ENCODE measurements at places on chromosomes 12 and 14.
A peak's percentile ranks its signal among the peaks of the same experiment; 100 is the strongest.

DNA sequence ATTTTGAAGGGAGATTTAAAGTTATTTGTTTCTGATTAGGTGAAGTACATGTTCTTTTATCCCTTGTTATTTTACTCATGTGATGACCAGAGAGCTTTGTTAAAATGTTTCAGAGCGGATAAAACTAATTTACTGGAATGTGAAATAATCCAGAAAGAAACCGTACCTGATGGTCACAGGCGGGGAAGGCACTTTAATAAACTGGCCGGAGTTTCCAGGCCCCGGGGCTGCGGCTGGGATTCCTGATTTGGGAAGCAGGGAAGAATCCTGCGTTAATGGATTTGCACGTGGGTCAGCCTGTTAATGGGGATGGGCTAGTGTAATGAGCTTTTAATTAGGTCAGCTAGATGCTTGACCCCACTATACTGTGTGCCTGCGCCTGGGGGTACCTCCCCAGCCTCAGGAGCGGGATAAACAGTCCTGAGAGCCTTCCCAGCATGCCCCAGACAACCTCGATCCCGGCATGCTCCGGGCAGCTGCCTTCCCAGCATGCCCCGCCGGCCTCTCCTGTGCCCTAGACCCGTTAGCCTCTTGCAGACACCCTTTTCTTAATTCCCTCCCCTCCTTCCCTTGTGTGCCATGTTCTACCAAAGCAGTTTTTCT, 208.6 kb upstream of the CDKN3 start:
- DNase-seq: no peak

DNA sequence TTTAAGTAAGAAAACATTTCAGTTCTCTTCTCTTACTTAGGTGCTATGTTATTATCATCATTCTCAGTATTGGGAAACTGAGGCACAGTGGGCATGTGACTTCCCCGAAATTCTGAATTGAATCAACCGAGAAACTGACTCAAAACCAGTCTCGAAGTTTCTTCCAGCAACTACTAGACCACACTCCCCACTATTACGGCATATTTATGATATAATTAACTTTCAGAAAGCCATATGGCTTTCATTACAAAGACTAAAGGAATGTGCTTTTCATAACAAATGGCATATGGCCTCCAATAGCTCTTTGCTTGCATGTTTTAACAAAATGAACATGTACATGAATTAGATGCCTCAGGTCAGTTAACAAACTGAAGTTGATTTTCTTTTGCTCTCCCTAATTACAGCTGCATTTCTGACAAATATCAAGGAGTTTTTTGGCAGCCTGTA, 182.9 kb upstream of the SLC38A2 start:
- peak; percentile 82 for DNase-seq

DNA sequence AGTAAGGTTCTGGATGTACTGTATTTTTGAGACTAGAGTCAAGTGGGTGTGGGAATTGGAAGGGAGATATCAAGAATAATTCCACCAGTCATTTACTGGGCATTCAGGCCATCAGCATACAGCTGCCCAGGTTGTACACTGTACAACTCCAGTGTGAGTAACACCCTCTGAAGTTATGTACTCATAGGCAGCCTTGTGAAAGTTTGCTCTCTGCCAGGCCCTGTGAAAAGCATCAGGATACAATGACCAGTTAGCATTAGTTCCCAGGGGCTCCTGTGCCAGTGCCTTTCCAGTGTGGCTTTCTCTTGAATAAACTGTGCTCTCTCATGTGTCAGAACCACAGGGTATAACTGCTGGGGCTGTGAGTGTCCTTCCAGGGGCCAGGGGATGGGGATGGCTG, 89.7 kb downstream of the LGMN start:
- no peak for DNase-seq

GRCh38 chr14:93303659-93304058, 29.2 kb downstream of the BTBD7 start:
- DNase-seq: no peak

DNA sequence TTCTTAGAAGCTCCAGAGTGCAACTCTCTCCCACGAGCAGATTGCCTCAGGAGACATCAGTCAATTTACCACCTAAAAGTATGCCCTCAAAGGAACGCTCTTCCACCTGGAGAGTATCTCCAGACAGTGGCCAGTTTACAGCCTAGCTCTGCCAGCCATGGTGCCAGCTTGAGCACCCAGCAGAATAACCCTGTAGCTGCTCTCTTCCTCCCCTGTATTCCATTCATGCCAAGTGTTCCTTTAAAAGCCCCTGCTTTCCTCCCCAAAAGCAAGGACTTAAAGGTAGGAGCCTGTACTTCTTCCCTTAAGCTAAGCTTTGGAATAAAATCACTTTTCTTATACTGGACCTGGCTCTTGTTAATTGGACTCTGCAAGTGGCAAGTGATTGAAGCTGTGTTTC, 245.4 kb upstream of the TMEM132C start:
- DNase-seq: no peak

- DNase-seq: no peak
Measured at GRCh38 chr12:103353913-103354312, 141.9 kb downstream of the C12orf42 start.

- DNase-seq: no peak
Measured at GRCh38 chr14:31084385-31084784, 58.2 kb upstream of the STRN3 start.

- no peak for DNase-seq
Measured at GRCh38 chr14:73736842-73737241, 22.7 kb upstream of the PNMA1 start.

DNA sequence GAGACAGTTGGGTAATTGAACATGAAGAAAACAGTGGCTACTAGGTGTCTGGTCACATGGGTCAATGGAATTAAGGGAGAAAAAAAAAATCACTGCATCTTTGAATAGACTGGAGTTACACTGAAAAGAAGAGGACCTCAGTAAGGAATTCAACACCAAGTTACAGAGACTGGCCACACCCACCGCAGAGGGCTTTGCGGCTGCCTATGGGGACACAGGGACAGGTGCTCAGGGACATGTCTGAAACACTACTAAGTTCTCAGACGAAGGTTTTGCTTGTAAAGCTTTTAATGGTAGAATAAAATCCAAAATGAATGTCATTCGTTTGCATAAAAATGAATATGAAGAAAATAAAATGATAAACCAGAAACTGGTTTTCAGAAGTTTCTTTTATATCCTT, 93.8 kb downstream of the STXBP6 start:
- DNase-seq: no peak

DNA sequence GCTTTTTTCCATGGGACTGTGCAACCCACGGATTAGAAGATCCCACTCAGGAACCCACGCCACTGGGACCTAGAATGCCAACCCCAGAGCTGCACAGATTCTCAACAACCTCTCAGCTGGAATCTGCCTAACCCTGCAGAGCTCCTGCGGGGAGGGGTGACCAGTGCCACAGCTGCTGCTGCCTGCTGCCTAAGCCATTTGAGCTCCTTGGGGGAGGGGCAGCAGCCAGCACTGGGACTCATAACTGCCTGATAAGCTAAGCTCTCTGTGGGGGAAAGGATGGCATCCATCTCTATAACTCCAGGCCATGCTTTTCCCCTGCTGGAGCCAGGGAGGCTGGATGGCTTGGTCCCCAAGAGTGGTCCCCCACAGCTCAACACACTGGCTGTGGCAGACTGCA, 182.8 kb downstream of the SLC5A8 start:
- no peak for DNase-seq

- no peak for DNase-seq
Measured at GRCh38 chr12:46775796-46776195, 50.0 kb downstream of the SLC38A4 start.

DNA sequence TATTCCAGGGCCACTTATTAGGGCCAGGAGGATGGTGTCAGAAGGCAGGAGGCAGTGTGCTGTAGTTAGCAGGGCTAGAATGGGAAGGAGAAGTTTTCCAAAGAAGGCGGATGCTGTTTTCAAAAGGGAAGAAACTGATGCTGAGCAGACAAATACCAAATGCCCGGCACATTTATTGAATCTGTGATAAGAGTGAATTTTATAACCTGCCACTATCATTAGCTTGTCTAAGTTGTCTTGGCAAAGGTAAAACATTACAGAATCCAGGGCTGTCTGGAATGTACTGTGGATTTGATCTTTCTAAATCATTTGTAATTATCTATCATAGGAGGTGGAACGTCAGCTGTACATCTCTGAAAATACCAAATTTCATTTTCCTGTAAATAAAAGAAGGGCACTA, 40.8 kb downstream of the NDUFA12 start:
- no peak for DNase-seq

DNA sequence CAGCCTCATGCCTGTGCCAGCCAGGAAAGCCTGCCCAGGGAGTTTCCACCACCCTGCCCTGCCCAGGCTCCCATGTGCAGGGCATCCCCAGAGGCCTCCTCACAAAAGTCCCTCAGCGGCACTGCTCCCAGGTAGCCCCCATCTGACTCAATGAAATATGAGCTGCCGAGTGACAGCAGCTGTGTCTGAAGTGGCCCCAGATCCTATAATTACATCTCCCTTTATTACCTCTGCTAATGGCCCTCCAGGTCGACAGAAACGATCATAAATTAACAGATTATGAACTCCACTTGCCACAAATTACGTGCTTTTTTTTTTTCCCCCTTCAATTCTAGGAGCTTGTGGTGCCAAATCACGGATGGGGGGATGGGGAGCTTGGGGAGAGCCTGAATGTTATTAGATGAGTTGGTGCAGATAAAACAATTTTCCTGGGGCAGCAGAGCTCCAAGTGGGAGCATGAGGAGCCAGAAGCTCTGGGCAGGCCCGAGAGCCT, 110.4 kb downstream of the ESRRB start:
- no peak for DNase-seq

GRCh38 chr14:76812093-76812421, 625 bp downstream of the ANGEL1 start:
- no peak for DNase-seq

DNA sequence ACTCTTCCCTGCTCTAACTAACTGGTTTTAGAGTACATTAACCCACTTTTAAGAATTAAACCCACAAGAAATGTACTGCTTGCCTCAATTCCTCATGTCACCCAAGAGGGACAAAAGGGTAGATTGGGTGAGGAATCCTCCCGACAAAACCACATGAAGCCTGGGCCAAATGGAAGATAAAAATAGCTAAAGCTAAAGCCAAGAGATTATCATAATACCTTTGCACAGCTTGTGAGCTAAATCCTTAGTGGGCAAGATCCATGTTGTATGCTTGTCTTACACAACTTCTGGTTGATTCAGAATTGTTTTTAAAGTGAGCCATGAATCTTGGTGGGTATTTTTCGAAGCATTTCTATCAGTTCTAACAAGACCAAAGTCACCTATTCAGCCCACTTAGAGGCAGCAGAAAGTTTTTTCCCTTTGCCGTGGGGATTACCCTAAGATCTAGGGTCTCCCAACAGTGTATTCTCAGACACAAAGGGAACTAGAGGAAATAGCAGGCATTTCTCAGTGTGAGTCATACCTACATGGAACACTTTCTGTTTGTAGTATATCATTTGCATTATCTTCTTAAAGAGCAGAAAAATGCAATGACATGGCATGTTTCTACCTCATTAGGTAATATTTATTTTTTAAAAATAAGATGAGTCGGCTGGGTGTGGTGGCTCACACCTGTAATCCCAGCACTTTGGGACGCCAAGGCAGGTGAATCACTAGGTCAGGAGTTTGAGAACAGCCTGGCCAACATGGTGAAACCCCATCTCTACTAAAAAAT, 616.6 kb downstream of the KCNH5 start:
- DNase-seq: no peak

GRCh38 chr12:15522574-15523187, 200.4 kb downstream of the PTPRO start:
- no peak for DNase-seq

DNA sequence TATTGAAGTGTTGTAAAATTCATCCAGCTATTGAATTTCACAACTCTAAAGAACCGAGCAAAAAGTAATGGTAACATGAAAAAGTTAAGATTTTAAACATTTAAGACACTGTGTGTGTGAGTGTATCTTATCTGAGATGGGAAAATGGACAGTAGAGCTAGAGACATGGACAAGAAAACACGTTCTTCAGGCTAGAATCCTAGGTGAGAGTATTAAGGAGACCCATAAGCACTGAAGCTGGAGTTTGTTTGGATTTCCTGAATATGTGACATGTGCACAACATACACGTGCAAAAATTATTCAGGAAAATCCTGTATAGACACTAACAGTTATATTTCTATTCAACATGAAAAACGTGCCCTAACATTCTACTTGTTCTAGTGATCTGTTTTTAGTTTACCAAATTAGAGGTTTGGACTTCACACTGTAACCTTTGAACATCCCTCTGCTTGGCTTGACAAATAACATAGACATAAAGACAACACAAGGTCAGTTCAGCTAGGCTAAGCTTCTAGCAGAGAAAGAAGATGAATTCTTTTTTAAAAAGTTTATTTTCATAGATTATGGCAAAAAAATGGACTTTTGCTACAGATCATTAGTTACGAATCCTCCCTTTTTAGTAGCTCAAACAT, 31.3 kb downstream of the LMNTD1 start:
- DNase-seq: no peak

- no peak for DNase-seq
Measured at GRCh38 chr12:116980083-116980482, 69.3 kb downstream of the FBXW8 start.

- no peak for DNase-seq
Measured at GRCh38 chr12:64669270-64669842, 59.1 kb downstream of the RASSF3 start.

- DNase-seq: no peak
Measured at GRCh38 chr14:59830338-59830734, 40.2 kb downstream of the RTN1 start.

DNA sequence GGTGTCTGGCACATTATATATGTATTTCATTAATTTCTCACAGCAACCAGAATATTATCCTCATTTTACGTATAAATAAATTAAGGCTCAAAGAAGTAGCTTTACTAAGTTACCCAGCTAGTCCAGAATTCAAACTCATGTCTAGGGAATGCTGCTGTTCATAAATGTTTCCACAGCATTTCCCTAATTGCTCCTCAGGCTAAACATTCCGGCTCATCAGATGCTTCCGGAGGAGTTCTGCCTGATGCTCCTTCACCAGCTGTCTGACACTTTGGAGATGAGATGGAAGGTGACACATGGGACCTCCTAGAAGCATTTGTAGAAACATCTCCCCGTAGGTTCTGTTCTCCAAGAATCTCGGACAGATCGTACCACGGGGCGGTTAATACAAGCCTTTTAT, 12.1 kb downstream of the KRT85 start:
- DNase-seq: no peak

- no peak for DNase-seq
Measured at GRCh38 chr12:32155961-32156529, 49.4 kb downstream of the BICD1 start.
